ENCODE measurements at places on chromosomes 6 and 20.

- peak; percentile 75 for DNase-seq
Observed at GRCh38 chr20:7257692-7258466, 490.4 kb downstream of the BMP2 start.

DNA sequence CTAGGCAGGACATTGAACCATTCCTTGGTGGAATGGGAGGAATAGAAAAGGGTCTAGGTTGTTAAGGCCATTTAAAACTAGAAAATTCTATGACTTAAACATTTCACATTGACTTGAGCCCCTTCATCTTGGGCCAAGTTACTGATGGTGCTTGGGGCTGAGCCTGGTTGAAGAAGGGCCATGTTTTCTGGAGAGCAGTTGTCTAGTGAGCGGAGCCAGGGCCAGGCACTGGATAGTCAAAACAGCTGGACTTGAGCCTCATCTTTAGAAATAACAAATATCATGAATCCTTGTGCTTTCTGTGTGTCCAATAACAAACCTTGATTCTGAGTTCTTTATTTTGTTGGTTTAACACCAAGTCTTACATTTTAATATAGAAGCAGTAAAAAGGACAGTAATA, 134.6 kb upstream of the TCF21 start:
- no peak for DNase-seq

DNA sequence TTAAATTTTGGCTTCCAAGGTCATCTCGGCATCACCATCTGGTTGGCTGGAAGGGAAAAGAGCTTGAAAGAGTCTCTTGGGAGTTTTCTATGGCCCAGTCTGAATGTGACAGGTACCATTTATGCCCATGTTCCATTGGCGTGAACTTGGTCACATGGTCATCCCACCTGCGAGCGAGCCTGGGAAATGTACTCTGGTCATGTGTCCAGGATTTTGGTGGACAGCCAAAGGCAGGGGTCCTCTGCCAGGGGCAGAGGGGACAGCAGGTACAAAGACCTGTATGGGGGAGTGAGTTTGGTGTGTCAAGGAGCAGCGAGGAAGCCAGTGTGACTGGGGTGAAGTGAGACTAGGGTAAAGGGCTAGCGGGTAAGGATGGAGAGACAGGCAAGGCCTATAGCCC, 112.6 kb downstream of the CDC5L start:
- no peak for DNase-seq

- DNase-seq: no peak
Observed at GRCh38 chr6:87224971-87225370, 69.6 kb downstream of the ZNF292 start.

GRCh38 chr6:53822401-53823125, 27.8 kb downstream of the LRRC1 start:
- DNase-seq: no peak

GRCh38 chr6:41735427-41736185, at the start of gene TFEB:
Gene TFEB (minus strand): TSS chr6:41735608. CDS start chr6:41691213, 44,395 bp downstream.
- DNase-seq: peak; percentile 96

GRCh38 chr20:60011512-60012507, 53.6 kb downstream of the CDH26 start:
- no peak for DNase-seq

GRCh38 chr6:161792851-161793493, 519.1 kb upstream of the AGPAT4 start:
- DNase-seq: no peak

GRCh38 chr6:151482290-151482689, 11.5 kb upstream of the CCDC170 start:
- no peak for DNase-seq

DNA sequence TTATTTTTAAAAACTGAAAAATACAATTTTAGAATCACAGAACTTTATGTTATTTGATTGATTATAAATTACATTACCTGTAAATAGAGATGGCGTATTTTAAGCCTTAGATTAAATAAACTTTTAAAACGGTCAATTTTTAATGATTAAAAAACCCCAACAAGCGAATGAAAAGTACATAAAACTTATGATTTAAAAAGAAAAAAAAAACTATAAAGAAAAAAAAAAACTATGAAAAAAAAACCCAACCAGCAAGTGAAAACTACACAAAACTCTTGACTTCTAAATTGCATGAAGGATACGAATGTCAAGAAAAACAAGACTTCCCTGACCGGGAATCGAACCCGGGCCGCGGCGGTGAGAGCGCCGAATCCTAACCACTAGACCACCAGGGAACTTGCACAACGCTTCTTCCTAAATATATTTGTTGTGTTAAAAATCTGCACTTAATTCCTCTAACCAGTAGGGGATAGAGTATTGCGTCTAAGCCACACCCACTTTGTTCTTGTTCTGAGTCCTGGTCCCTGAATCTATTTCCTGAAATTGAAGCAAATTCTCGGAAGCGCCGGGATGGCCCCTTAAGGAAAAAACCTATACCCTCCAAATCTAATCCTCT, 10.7 kb upstream of the NCOA7 start:
- peak; percentile 86 for DNase-seq

DNA sequence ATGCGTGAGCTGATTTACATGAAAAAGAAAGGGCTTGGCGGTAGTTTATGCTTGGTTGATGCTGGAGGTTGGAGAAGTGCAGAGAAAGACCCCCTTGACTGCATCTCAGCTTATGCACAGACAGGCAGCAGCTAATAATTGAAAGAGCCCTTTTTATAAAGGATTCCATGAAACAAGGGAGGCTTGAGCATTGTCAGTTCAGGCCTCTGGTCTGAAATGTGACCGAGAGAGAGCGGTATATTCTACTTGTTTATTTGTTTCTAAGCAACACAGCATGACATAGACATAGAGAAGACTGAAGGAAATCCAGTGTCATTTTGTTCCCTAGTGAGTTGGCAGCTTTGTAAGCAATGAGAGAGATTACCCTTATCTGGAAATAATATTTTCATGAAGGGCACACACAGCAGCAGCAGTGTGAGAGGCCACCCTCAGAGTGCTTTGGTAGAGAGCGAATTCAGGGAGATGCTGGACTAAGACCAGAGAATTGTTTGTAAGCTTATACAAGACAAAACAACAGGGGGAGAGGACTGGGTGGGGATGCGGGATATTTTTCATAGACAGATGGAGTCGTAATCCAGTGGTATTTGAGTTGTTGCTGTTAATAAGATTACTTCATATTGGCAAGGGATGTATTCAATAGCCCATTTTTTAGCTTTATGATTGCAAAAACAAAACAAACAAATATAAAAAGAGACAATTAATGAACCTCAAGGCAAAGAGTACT, 34.6 kb upstream of the LAMA2 start:
- no peak for DNase-seq

DNA sequence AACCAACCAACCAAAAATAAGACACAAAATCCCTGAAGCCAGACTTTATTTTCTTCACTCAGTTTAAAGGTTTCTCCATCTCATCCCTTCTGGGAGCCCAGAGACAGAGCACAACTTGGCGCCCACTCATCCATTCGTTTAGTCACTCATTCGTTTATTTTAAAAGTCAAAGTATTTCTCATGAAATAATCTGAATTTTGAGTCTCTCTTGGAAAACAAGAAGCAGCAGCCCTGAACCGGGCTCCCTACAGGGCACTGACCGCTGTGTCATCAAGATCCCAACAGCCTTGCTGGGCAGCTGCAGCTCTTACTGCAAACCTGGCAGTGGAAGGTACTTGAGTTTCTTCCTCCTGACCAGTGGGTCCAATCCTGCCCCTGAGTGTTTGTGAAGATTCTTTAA, 171.6 kb downstream of the THBS2 start:
- no peak for DNase-seq

DNA sequence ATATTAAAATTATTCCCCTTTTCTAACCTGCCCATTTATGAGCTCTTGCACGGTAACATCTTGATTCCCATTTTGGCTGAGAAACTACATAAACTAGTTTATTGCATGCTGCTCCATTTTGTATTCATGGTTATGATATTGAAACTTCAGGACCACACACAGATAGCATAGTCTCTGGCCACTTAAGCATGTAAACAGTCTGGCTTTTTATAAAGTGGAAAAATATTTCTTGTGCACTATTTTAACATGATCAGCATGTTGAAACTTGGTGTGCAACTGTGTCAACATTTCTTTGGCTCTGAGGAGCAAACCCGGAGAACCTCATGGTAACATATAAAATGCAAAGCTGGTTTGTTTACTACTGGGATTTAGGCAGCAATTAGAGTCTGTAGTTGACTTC, 70.7 kb downstream of the SLX4IP start:
- DNase-seq: no peak

DNA sequence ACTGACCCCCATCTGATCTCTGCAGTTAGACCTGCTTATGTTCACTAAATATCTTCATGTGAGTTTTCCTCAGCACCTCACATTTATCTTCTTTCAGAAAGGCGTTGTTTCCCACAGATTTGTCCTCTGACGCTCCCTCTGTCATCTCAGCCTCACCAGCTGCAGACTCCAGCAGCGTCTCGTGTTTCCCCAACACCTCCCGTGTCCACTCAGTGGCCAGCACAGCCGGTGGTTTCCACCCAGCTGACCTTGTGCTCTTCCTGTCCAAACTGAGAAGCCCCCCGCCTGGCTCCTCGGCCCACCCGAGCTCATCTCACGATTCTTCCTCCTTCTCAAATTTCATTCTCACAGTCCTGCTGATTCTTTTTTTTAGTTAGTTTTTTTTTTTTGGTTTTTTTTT, 12.5 kb downstream of the ERMARD start:
- DNase-seq: no peak

DNA sequence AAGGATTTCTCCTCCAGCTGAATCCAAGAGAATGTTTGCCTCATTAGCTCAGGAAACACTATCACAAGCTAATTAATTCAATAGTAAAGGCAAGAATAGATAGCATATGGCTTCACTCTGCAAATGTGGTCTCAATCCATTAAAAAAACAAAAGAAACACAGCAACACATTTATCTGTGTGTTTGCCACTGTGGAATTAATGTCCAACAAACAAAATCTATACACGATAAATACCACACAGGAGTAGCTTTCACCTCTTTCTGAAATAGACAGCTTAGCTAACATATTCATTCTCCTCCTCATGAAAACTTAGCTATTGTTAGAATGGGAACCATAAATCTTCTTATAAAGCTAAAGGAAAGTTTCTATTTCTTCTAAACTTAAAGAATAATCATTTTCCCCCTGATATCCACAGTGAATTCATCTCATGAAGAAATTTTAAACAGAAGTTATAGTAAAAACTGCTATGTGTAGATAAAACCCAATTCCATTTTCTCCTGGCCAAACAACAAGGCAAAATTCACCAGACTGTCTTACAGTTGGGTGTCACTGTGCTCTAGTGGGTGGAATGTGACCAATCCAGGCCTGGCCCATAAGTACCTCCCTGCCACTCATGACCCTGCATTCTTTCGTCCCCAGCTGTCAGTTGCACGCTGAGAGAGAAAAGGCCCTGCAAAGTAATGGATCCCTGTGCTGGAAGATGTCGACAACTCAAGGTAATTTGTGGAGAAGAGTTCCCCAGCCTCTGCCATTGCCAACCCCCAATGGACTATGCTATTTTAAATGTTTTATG, 92.9 kb upstream of the NRSN1 start:
- DNase-seq: no peak

DNA sequence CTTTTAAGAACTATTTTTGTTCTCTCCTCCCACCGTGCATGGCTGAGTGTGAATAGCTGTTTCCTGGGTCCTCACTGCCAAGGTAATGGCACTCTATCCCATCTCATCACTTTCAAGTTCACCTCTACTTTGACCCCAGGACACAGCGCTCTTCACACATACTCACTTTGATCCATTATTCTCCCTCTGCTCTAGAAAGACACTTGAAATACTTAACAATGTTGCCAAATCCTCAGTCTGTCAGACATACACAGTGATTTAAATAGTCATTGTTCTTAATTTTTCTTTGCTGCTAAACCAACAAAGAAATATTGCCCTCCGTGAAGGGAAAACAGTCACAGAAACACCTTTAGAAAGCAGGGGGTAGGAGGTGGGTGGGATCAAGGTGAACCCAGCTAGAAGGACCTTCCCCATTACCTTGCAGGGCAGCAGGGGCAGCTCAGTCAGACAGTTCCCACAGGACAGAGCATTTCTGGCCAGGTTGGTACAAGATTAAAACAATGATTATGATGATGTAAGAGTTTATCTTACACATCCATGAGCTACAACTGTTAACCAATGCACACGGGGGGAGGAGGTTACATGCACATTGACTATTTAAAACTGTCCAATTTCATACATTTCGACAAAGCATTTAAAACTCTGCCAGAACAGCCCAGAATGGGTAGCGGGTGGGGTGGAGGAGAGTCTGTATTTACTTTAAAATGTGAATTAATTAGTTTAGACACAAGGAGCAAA, 2.4 kb downstream of the SLC22A23 start:
- DNase-seq: no peak

- peak; percentile 85 for DNase-seq
Observed at GRCh38 chr20:419556-420165, 11.6 kb downstream of the RBCK1 start.

GRCh38 chr6:85089255-85089654, 324.9 kb upstream of the TBX18 start:
- DNase-seq: no peak

DNA sequence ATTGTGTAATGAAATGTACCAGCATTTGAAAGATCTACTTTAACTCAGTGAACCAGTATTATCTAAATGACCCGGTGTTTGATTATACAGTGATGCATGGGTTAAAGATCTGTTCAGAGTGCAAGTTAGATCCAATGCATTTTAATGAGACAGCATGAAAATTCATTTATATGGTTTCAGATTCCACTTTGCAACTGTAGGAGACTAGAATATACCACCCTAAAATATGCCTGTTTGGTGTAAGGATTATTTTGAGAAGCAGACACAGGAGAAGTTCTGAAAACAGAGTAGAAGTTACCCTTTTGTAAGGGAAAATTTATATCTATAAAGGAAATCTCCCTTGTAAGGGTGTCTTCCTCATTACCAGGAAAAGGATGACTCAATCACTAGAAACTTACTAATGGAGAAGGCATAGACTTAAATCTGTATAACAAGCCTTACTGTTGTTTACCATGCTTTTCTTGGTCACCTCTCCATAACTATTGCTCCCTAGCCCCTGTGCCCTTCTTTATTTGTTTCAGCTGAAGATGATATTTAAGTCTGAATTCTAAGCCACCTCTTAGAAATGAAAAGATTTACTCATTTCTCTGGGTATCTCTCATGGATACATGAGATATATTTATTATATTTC, 105.4 kb downstream of the NCOA3 start:
- no peak for DNase-seq

DNA sequence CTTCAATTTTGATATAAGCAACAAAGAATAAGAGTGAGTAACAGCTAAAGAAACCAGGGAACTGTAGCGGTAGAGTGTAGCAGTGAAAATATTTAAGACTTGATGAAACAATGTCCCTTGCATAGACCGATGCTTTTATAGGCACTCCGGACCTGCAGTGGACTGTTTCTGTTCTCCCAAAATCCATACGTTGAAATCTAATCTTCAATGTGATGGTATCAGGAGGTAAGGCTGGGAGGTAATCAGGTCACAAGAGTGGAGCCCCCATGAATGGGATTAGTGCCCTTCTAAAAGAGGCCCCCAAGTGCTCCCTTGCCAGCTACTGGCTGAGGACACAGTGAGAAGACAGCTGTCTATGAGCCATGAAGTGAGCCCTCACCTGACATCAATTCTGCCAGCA, 260.4 kb downstream of the ADGB start:
- no peak for DNase-seq

DNA sequence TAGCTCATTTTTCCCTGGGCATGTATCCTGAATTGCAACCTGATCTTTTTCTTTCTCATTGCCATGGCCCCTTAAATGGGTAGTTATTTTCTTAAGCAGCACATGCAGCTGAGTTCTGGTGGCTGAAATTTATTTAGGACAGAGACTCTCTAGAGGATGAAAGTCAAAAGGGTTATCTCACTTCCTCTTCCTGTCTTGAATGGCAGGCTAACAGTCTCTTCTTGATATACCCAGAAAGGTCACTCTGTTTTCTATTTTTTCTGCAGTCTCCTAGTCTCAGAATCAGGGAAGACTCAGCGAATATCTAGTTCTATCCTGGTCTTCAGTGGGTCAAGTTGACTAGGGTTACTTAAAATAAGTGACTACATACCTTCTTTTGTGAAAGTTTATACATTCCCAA, 243.3 kb downstream of the EPHA7 start:
- no peak for DNase-seq
